ENCODE measurements at places on chromosomes 11 and 22. TPM values are rescaled to one million over a fixed set of nuclear protein-coding genes. Genes with fewer than 3 reads are reported as not detected.
A peak's percentile ranks its signal among the peaks of the same experiment; 100 is the strongest.

DNA sequence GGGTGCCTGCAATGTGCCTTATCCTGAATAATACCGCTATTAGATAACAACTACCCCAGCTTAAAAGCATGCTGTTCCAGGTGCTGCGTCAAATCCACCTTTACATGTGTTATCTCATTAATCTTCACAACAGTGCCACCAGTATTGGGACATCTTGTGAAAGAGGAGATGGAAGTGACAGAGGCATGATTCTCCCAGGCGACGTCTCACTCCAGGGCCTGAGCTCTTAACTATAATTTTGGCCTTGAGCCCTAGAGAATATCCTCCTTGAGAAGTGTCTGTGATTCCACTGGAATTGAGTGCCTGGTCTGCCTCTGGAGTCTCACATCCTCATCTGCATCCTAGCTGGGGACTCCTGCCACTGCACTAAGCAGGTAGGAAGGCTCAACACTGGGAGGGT lies 43.8 kb downstream of the RPL27A start:
- H3K4me3 ChIP-seq = no peak overlapping the region
- H3K36me3 ChIP-seq = no peaks in the 10 kb centered on the region
- no peaks in the 10 kb centered on the region for H3K4me1 ChIP-seq

DNA sequence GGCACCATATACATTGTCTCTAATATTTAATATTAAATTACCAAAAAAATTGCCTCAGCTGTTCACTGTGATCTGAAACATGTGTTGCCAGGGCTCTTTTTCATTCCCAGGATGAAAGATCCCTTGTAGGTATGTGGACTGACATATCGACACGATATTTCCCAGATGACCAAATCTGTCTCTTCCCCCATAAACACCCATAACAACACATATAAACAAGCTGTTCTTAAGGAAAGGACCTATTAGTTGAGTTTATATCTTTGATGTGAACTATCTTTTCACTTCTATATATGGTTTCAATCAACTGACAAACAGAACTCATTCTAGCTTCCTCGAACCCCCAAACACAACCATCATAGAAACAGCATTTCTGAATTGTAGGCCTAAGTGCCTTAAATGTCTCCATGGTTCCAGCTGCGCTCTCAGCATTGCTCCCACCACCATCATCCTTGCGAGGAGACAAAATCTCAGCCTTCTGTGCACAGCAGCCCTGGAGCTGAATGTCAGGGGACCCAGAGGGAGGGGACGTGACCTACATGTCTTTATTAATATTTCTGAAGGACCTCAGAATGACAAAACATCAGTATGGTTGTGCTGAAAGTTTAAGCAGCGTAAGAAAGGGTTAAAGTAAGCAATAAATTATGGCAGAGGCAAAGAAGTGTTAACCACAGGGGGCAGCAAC lies 67.0 kb downstream of the ETS1 start:
- peak overlapping the region; percentile 95 for H3K4me3 ChIP-seq
- peaks cover 66% of the 10 kb centered on the region for H3K36me3 ChIP-seq
- no peaks in the 10 kb centered on the region for H3K27me3 ChIP-seq

- DNase-seq = no peak
- H3K4me1 ChIP-seq = peaks cover 10% of the 10 kb centered on the region
- no peak overlapping the region for H3K4me3 ChIP-seq
- H3K27me3 ChIP-seq = peaks cover 32% of the 10 kb centered on the region
Observed at GRCh38 chr11:36313750-36314433, 17.8 kb downstream of the PRR5L start.

DNA sequence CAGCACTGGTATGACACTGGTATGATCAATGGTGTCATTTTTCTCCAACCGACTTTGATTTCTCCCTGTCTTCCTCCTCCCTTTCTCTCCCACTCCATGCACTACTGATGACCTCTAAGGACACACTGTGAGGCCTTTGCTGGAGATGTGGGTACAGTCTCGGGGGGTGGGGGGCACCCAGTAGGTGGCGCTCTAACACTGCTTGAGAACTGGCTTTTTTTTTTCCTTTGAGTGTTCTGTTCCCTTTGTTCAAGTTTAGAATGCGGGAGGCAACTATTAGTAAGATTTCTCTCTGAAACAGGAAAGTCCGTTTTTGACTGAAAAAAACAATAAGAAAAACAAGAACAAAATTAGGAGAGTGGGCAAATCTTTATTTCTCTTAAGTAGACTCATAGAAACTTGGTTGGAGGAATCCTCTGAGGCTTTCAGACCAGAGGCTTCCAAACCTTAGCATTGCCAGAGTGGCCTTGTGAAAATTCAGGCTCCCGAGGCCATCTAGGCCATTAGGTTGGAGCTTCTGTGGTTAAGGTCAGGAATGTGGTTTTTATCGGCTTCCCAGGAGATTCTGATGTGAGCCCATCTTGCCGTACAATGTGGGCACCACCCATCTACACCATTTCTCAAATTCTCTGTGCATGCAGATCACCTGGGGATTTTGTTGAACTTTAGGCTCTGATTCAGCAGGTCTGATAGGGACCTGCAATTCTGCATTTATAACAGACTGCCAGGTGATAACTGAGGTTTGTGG lies 43.2 kb downstream of the PANX1 start:
- H3K36me3 ChIP-seq = peaks cover 14% of the 10 kb centered on the region
- no peaks in the 10 kb centered on the region for H3K27me3 ChIP-seq
- peak; percentile 69 for DNase-seq

DNA sequence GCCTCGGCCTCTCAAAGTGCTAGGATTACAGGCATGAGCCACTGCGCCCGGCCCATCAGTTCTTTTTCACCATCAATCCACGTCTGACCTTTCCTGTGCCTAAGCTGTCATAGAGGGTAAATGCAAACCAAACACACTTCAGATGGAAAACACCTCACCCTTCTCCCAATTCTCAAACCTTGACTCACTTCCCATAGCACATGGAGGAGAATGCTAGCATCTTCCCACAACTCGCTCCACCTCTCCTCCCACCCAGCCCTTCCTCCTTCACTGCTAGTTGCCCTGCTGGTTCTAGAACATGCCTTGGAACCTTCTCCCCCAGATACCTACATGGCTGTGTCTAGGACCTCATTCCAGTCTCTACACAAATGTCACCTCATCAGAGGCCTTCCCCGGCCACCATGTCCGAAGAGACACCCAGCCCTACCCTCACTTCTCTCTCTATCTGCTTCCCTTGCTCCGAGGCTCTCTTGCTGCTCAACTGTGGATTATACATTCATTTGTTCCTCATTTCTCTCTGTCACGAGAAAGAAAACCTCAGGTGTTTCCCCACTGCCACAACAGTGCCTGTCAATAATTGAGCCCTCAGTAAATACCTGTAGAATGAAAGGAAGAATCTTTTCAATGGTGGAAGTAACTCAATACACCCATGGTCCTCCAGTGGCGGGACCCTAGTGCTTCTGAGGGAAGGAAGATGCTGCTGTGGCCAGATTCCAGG lies 21.3 kb upstream of the NCF4 start:
- H3K36me3 ChIP-seq = no peaks in the 10 kb centered on the region
- no peak overlapping the region for H3K4me3 ChIP-seq
- peaks cover 2% of the 10 kb centered on the region for H3K4me1 ChIP-seq
- DNase-seq = no peak

DNA sequence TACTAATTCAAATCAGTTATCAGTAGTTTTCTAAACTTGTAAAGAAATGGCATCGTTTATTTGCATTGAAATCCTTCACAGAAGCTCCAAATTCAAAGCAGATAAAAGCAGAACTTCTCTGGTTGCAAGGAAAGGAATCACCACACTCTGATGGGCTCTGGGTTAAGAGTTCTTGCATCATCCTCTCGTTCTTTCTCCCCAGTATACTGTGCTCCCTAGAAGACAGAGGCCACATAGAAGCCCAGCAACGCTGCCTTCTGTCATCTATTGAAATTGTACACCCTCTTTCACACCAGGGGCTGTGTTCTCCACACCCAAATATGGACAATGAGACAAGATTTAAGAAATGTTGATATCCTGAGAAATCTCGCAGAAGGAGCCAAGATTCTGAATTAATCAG lies 29.3 kb downstream of the FAT3 start:
- no peaks in the 10 kb centered on the region for H3K36me3 ChIP-seq
- no peaks in the 10 kb centered on the region for H3K4me1 ChIP-seq
- no peaks in the 10 kb centered on the region for H3K27me3 ChIP-seq
- DNase-seq = no peak
- no peak overlapping the region for H3K4me3 ChIP-seq

GRCh38 chr11:130815097-130815802 lies 101.0 kb downstream of the SNX19 start:
- DNase-seq = no peak
- H3K27ac ChIP-seq = no peak overlapping the region
- H3K27me3 ChIP-seq = peaks cover 3% of the 10 kb centered on the region
- H3K4me1 ChIP-seq = no peaks in the 10 kb centered on the region

GRCh38 chr11:46134540-46134939 lies 13.3 kb upstream of the PHF21A start:
- no peak overlapping the region for H3K4me3 ChIP-seq

DNA sequence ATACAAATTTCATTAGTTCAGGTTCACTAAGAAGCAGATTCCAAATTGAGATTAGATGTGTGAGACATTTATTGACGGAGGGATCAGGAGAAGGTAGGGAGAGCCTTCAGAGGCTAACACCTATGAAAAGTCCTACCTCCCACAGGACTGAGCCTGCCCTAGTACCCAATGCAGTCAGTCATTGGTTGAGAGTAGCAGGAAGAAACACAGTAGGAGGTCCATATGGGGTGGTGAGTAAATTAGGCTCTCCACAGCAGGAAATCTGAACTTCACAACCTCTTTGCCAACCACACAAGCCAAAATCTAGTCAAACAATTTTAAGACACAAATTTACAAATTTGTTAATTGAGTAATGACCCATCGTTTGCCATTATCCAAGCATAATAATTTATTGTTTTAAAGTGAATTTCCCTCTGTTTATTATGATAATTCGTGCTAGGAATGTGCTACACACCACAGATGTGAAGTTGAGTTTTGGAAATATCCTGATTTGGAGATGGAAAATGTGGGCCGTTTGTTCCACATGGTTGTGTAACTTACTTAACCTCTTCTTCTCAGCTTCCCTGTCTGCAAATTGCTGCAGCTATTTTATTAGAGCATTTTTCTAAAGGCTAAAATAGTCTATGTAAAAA lies 542.1 kb downstream of the ETS1 start:
- H3K4me1 ChIP-seq = peaks cover 50% of the 10 kb centered on the region
- H3K27ac ChIP-seq = no peak overlapping the region
- DNase-seq = no peak
- H3K4me3 ChIP-seq = no peak overlapping the region
- H3K36me3 ChIP-seq = peaks cover 8% of the 10 kb centered on the region
- H3K27me3 ChIP-seq = no peaks in the 10 kb centered on the region

DNA sequence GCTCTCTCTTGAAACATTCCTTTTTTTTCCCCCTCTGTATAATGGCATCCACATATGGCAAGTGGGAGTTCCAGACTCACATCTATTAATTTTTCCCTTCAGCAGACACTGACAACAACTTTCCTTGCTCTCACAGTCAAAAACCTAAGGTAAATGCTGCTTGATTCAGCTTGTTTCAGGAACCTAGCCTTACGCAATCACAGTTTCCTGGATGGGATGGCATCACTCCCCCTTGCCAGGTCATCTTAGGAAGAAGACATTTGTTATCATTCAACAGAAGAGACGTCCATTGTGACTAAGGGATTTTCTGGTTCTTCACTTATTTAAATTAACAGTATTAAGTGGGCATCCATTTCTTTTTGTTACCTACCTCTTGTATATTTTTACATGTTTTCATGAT lies 112.0 kb upstream of the PDGFD start:
- H3K4me3 ChIP-seq = no peak overlapping the region
- no peaks in the 10 kb centered on the region for H3K4me1 ChIP-seq
- no peak for DNase-seq

DNA sequence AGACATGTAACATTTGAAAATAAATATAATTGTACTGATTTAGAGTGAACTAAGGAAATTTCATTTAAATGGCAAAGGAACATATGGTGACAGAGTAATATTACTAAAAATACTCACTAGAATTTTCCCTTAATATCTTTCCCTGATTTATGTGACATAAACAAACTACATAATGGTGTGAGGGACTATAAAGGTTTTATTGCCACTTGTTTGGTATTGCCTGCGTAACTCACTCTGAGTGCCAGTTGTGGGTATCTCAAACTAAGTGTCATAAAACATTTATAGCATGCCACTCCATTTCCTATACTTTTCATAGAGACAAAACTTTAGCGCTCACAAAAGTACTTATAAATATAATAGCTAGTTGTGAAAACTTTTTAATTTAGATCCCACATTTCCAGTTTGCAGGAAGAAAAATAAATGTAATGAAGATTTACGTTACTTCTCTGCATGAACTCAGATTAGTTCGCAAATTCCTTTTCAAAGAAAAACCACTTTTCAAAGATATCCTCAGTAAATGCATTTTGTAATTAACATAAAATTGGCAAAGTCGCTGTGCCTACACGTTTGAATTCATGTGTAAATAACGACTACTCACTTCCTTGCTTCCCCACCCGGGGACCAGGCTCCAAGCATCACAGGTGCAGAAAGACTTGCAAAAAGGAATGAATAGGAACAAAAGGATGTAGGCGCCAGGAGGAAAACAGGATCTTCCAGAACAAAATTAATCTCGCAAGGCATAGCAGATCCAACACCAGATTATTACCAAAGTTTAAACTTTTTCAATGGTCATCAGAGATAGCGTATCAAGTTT lies 1.6 kb upstream of the QSER1 start:
- H3K4me3 ChIP-seq = no peak overlapping the region
- no peaks in the 10 kb centered on the region for H3K27me3 ChIP-seq
- no peaks in the 10 kb centered on the region for H3K36me3 ChIP-seq
- no peak for DNase-seq
- H3K27ac ChIP-seq = no peak overlapping the region

ANO5 gene
- total RNA-seq = not detected

C11orf52 gene
- total RNA-seq = not detected

SPDYC gene
- total RNA-seq = not detected

NXPE4 gene
- total RNA-seq = not detected

WNT11 gene
- 0.43 TPM for total RNA-seq

SLC6A5 gene
- total RNA-seq = not detected

PRDM11 gene
- 3.5 TPM for total RNA-seq

NLRP14 gene
- total RNA-seq = 0.11 TPM

Measured in activated CD8-positive, alpha-beta T cell treated with anti-CD3 and anti-CD28 coated beads for 36 hours (primary cell).